ENCODE measurements at places on chromosomes 11 and 22.

- DNase-seq = no peak
These were observed 19.7 kb upstream of the MYRF start for GRCh38 chr11:61732705-61733104.

DNA sequence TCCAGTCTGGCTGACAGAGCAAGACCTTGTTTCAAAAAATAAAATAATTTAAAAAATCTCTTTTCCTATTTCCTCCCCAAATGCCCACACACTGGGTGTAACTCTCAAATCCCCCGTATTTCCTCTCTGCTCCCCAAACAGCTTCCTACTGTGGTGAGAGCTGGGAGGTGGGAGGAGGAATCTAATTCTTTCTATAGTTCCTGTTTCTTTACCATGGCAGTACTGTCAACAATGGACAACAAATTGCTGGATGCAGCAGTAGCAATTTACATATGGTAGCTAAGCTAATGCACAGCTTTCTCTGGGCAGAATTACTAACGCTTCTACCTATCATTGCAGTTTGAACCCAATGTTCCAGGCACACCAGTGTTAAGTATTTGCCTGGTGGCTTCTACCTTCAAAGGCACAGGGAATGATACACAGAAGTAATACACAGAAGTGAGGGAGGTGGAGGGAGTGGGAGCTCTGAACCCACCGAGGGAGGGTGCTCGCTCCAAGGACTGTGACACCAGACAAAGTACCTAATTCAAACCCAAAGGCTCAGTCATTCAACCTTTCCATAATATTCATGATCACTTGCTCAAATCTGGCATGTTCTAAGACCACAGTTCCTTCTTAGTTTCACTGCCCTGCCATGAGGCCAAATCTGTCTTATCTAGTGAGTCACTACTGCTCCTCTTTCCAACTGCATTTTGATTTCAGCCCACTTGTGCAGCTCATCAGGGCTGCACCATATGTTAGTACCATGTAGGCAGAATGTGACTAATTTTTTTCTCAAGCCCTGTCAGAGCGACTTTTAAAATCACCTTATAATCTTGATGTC, 37.9 kb downstream of the CELF1 start:
- DNase-seq = no peak

DNA sequence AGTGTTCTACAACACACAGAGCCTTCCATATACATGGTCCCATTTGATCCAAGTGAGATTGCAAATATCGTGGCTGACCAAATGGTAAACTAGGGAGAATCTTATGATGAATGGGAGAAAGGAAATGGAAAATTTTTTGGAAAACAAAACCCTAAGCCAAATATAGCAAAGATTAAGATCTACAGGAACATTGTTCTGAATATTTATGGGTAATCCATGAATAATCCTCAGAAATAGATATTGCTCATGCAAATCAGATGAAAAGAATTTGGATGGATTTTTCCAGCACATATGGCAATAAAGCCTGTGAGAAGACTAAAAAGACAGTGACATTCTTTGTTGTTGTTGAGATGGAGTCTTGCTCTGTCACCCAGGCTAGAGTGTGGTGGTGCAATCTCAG, 21.7 kb upstream of the PRDM10 start:
- DNase-seq = no peak

DNA sequence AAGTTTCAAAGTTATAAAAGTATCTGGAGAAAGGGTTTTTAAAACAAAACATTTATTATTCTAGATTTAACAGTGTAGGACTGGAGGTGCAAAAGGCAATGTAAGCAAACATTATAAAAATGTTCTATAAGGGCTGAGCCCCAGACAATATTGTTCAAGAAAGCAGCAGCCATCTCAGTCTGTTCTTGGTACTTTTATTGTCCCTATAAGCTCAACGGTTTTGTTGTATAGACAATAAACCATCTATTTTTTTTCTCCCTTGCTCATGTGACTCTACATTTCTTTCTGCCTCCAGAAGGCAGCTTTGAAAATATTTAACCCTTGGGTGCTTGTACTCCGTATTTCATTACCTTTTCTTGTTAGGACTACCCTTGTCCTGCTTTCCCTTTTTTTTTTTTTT, 25.2 kb upstream of the NXPE2 start:
- DNase-seq = no peak

DNA sequence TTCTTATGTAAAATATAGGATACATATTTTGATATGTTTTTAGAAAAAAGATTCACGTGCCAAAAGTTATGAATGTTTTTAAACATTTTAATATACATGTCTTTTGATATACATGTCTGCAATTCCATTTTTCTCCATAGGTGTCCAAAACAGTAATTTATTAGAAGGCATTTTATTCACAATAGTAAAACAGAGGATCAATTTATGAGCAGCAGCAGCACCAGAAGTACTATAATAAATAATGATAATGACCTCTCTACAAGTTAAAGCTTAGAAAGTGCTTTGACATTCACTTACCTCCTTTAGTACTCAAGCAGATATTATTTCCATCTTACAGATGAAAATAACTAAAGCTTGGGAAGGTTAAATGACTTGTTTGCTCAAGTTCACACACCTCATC, 96.7 kb upstream of the DBX1 start:
- no peak for DNase-seq

DNA sequence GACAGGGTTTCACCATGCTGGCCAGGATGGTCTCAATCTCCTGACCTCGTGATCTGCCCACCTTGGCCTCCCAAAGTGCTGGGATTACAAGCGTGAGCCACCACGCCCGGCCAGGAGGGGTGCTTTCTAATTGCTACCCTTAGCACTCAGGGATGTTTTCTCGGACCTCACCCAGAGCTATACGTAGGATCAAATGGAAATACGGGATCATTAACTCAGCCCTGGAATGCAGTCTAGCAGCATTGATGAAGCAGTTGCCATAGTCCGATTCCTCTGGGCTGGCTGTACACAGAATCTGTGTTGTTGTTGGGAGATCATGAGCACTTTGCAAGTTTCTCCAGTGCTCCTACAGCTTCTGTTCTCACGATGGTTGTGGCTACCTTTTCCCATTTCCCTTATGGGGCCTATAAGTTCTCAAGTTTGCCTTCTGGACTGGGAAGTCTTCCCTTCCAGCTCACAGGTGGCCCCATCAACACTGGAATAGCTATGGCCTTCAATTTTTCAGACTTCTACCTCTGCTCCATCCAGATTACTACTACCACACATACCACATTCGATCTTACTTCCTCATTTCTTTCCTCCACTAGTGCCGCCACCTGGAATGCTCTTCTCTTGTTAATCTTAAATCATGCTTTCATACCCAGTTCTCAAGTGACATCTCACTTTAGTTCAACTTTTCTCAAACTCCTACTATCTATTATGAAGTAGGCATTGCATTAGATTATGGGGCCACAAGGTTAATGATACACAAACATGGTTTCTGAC, 16.1 kb upstream of the PCF11 start:
- DNase-seq = no peak

DNA sequence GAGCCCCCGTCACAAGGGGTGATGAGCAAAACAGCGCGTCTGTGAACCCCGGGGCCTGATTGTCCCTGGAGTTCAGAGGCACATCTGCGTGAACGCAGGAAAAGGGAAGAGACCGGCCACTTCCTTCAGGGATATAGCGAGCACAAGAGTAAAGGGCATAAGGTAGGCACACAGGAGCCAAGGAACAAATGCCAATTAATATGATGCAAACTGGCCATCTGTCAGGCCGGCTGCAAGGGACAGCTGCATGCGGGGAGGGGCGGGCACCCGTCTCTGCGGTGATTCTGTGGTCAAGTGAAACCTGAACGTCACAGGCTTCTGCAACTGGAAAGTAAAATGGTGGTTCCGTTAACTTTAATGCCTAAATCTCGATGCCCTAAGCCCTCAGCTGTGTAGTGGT, 64.7 kb downstream of the TRIM29 start:
- no peak for DNase-seq

GRCh38 chr22:49608228-49608627, 219.4 kb downstream of the BRD1 start:
- DNase-seq = no peak

- DNase-seq = no peak
These were observed 58.8 kb upstream of the SYN3 start for GRCh38 chr22:33116841-33117547.

GRCh38 chr22:38273135-38273826, 471 bp upstream of the TMEM184B start:
- no peak for DNase-seq

GRCh38 chr11:27444801-27445215, 27.8 kb downstream of the LGR4 start:
- no peak for DNase-seq

DNA sequence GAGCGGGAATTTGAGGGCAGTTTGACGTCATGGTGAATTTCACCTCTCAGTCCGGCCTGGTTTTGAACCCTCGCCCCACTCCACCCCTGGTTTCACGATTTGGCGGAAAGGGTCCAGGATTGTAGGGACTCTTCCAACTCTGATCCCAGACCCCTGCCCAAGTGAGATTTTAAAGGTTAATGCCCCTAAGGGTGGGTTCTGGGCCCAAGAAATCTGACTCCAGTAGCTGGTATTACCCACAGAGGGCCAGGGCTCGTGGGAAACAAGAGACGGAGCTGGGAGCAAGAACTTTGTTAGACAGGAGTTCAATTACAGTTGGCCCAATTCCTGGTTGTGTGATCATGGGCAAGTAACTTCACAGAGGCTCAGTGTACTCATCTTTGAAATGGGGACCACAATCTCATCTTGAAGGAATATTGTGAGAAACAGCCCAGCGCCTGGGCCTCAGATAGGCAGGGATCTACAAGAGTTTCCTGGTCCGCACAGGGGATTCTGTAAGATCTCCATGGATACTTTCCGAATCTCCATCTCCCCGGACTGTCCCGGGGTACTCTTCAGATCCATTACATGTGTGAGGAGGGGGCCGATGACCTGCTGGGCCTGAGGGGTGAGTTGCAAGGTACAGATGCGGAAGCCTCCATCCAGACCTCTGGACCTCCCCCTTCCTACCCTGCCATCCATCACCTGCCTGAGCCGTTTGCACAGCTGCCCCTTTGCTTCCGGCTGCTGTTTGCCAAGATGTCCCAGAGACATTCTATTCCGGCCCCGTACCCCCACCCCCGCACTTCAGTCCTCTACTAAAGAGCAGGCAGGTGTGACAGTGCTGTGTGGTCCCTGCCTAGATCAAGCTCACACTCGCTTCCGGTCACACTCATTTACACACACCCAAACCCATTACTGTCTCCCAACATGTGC, 687 bp upstream of the CALCA start:
- no peak for DNase-seq

DNA sequence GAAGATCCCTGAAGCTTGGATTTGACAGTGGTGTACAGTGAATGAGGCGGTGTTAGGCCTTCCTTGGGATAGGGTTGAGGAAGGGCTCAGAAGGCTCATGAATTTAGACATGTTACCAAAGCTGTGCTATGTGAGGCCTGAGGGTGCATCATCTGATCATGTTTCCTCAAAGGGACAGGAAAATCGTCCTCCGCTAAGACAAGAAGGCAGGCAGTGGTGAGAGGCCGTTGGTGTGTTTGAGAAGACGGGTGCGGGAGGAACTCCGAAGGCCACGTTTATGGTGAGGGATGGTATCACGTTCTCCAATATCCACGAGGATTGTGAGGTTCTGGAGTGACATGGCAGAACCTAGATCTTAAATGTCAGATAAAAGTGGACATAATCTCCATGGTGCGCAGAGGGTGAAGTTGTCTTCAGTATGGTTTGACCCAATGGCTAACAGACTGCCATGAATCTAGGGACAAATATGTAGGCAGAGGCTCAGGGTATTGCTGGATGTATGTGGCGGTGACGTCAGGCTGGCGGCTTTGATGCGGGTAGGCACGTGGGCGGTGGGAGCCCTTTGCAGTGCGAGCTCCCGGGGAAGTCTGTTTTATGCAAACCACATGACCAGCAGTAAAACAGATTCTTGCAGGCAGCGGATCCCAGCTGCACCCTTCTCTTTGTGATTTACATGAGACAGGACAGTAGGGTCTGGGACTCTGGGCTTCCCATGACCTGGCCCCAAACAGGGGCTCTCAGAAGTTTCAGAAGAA, 242.3 kb upstream of the B3GAT1 start:
- no peak for DNase-seq

- DNase-seq = no peak
These were observed 265.4 kb upstream of the PLET1 start for GRCh38 chr11:112525844-112526590.

GRCh38 chr22:38868286-38868721, 3.7 kb downstream of the CBX6 start:
- no peak for DNase-seq

DNA sequence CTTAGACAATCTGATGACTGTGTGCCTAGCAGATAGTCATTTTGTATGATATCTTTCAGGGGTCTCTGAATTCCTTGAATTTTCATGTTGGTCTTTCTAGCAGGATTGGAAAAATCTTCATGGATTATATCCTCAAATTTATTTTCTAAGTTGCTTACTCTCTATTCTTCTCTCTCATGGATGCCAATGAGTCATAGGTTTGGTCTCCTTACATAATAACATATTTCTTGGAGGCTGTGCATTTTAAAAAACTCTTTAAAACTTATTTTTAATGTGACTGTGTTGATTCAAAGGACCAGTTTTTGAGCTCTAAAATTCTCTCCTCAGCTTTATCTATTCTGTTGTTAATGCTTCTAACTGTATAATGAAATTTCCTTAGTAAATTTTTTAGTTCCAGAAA, 198.7 kb downstream of the AASDHPPT start:
- no peak for DNase-seq

DNA sequence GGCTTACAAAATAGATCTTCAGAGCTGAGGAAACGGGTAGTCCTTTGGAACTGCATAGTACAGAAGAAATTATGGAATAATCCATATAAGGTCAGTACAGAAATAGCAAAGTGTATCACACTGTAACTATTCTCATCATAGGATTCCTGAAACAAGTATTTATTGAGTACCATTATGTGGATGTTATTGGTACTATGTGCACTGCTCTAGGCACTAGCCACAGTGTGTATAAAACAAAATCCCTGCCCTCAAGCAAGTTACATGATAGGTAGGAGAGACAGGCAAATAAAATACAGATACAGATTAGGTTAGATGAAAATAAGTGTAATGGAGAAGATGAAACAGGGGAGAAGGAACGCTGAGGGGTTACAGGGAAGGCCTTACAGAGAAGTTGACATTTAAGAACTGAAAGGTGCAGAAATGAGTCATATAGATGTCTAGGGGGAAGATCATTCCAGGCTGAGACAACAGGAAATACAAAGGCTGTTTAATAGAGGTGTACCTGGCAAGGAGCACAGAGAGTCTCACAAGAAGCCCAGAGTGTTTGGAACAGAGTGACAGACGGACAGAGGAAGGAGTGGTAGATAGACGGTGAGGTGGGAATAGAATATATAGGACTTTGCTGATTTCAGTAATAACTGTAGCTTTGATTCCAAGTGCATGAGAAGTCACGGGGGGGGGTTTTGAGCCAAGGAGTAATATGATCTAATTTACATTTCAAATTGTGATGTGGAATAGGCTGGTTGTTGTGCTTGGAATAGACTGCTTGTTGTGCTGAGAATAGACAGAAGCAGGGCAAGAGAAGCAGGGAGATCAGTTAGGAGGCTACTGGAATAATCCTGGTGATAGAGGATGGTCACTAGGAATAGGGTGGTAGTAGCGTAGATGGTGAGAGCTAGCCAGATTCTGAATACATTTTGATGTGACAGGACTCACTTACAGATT, 13.7 kb downstream of the RNF141 start:
- DNase-seq = no peak

All from stimulated activated CD8-positive, alpha-beta memory T cell treated with anti-CD3 and anti-CD28 coated beads, Interleukin-7, amount 100 ng/mL, for 1 hour (primary cell).